Stimulated activated CD8-positive, alpha-beta memory T cell treated with anti-CD3 and anti-CD28 coated beads, Interleukin-15, amount 100 ng/mL, for 4 hours (primary cell): ENCODE measurements at places on chromosomes 5 and 9.

GRCh38 chr9:116179568-116179967, 26.0 kb downstream of the PAPPA start:
- no peak for DNase-seq

DNA sequence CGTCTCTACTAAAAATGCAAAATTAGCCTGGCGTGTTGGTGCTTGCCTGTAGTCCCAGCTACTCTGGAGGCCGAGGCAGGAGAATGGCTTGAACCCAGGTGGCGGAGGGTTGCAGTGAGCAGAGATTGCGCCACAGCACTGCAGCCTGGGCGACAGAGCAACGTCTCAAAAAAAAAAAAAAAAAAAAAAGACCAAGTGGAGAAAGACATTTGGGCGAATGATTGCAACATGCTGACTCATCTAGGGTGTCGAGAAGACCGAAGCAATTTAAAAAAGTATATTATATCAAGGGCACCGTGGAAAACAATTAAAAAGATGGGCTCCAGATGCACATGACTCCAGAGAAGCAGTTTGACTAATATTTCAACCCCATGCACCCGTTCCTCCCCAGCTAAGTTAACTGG, 9.2 kb downstream of the KLF4 start:
- DNase-seq = no peak

DNA sequence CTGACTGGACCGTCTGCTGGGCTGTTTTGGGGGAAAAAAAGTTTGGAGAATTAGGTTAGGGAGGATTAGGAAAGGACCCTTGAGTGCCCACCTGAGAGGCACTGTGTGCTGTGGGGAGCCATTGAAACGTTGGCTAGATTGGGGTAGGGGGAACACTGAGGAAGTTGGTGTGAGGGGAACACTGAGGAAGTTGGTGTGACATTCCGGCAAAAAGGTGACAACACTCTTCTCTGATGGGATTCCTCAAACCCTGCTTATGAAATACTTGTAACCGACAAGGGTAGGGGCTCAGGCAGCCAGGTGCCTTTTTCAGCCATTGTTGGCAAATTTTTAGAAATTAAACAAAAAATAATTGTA, 1.0 kb downstream of the CYSTM1 start:
- DNase-seq = no peak

- DNase-seq = no peak
Measured at GRCh38 chr9:125508249-125508648, 198.8 kb downstream of the MAPKAP1 start.

- no peak for DNase-seq
Measured at GRCh38 chr9:77980622-77981021, 51.0 kb downstream of the GNAQ start.

DNA sequence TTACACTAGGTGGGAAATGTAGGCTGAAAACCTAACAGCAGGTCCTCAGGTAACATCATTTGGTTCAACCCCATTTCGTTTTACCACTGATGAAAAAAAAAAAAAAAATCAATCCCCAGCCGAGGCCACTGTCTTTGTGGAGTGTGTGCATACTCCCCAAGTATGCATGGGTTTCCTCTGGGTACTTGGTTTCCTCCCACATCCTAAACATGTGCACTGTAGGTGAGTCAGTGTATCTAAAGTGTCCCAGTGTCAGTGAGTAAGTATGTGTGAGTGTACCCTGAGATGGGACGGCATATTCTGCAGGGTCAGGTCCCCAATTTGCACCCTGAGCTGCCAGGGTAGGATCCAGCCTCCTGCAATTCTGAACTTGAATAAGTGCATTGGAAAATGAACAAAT, 966.5 kb upstream of the DMAC1 start:
- DNase-seq = no peak

- DNase-seq = no peak
Measured at GRCh38 chr9:6415266-6415665, 2.3 kb downstream of the UHRF2 start.

DNA sequence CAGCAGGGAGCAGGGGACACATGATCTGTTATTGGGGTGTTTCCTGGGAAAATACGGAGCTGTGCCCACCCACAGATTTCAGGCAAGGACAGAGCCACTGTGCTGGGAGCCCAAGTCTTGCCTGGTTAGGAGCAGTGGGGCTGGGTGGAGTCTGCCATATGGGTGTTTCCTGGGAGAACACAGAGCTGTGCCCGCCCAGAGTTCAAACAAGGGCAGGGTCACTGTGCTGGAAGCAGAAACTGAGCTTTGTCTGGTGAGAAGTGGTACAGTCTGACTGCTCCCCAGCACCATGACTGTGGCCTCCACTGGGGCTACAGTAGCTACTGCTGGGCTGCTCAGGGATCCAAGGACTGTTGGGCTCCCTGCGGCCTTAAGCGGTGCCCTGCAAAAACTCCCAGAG, 135.5 kb downstream of the MCTP1 start:
- no peak for DNase-seq

DNA sequence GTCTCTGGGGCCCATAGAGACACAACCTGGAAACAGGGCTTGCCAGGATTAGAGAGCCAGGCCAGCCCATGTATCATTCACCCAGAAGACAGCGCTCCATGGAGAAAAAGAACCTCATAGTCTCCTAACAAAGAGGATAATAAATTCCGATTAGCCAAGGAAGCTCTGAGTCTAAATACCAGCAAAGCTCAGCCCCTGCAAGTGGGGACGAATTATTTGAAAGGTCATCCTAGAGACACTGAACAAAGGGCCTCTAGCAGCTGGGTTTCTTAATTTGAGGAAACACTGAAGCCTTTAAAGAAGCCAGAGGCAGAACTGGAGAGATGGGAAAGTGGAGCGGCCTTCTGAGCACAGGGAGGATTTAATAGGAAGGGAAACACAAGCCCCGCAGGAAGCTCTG, 287.1 kb upstream of the ZNF462 start:
- no peak for DNase-seq

GRCh38 chr5:87127956-87128687, 139.6 kb upstream of the RASA1 start:
- DNase-seq = no peak

- DNase-seq = no peak
Measured at GRCh38 chr5:34035756-34036155, 7.3 kb downstream of the C1QTNF3 start.
